CD4-positive, alpha-beta T cell treated with Interferon alpha-2 for 1 hour (primary cell): ENCODE measurements at places on chromosomes 4 and X.

GRCh38 chr4:55172694-55173287 is 47.4 kb upstream of the KDR start:
- DNase-seq, result no peak

DNA sequence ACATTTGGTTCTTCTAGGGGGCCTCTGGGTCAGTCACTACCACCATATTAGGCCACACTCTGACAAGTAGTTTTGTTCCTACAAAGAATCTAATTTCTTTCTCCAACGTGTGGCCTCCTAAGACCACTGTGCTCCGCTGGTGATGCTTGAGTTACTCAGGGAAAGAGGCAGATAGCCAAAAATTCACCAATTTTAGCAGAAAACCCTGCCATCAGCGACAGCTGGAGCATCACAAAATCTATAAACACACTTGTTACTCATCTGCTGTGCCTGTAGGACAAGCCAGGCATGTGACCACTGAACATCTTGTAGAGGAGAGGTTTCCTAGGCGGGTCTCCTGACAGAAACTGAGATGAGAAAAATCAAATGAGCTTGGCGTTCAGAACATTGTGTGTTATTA is 105.4 kb downstream of the SYNPO2 start:
- no peak for DNase-seq

DNA sequence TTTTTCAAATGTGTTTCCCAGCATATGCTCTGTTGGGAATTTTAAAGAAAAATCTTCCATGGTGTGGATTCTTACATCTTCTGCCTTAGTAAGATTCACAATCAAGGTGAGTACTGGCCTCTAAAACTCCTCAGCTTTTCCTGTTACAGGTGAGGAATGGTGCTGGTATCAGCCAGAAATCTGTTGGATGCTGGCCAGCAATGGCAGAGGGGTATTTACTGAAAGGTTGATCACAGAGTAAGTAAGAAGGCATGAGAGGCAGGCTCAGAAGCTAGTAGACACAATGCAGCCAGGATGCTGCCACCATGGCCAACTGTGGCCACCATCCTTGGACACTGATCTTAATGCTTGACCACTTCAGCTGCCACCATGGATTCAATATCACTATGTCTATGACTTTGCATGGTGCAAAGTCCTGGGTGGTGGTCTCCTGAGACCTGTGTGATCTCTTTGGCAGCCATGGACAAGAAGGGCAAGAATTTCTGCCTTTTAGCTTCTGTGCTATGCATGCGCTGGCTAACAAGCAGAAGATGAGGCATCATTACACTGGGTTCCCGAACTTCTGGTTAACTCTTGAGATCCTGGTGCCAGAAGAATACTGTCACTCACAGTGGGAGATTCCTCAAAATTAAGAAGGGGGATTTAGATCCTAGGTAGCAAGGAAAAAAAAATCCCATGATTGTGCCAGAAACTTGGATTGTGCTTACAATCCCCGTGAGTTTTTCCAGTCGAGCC is 60.2 kb downstream of the CHRNA9 start:
- DNase-seq, result no peak

GRCh38 chrX:2627272-2627867 is 63.7 kb upstream of the CD99 start:
- peak; percentile 44 for DNase-seq

DNA sequence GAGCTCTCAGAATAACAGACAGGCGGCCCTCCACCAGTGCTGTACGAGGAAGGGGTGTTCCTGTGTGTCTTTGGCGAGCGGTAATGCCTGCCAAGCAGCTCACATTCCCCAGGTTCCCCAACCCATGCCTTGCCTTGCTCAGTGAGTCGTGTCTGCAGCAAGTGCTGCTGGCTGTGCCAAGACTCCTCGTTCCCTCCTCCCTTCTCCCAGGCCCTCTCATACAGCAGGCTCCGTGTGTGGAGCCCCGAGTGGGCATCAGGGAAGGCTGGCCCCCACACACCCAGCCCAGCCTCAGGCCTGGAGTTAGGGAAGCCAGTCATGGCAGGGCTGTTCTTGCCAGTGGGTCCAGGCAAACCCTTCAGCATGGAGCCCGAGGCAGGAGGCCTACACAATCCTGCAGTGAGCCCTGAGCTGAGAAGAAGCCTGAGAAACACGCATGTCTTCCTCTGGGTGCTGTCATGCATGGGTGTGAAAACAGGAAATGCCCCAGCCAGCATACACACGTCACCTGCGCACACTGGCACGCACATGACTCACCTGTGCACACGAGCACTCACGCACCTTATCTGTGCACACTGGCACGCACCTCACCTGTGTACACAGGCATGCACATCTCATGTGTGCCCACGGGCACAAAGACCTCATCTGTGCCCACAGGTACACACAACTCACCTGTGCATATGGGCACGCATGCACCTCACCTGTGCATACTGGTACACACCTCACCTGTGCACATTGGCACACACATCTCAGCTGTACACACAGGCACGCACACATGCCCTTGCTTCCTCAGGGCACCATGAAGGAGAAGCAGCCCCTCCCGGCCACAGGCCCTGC is 238.7 kb downstream of the DHRSX start:
- no peak for DNase-seq

DNA sequence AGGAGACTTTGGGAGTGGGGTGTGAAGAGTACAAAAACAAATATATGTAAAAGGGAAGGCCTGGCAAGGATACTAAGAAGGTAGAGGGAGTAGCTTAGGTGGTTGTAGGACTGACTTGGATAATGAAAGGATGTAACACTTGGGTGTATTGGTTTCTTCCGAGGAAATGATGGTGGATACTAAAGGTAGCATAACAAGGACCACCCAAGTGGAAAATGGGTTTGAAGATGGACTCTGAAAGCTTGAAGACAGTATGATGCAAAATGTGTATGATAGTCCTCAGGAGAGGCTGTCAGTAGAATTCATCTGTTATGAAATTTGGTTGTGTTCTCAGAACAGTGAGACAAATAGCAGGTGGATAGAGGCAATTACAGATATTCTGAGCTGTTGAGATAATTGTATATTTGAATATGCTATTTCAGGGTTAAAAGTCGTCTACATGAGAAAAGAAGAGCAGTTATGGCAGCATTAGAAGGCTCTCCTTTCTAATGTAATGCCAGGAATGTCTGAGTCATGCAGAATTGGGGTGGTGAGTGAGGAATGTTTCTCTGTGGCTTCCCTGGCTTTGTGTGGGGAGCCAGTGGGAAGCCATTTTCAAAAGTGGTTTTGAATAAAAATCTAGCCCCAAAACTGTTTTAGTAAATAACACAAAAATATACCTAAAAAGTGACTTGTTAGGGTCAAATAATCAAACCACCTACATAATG is 75.6 kb downstream of the FHIP1A start:
- DNase-seq, result no peak

DNA sequence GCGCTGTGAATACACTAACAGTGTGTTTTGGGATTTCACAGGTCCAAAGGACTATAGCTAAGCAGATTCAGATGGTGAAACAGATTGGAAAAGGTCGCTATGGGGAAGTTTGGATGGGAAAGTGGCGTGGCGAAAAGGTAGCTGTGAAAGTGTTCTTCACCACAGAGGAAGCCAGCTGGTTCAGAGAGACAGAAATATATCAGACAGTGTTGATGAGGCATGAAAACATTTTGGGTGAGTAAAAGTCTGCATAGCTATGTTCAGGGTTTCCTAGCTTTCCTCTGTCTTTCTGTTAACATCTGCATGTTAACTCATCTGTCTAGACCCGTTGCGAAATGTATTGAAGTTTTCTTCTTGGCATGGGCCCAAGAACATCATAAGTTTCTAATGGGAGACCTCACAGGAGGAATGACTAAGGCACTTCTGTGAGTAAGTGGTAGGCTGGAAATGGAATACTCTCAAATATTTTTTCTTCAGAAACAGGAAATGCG is 372.1 kb downstream of the BMPR1B start:
- peak; percentile 6 for DNase-seq

GRCh38 chr4:122053186-122053585 is 98.9 kb upstream of the BLTP1 start:
- no peak for DNase-seq

- no peak for DNase-seq
Observed at GRCh38 chrX:30597216-30598012, 19.8 kb upstream of the TASL start.

GRCh38 chr4:78949735-78950134 is 10.5 kb upstream of the PAQR3 start:
- no peak for DNase-seq

DNA sequence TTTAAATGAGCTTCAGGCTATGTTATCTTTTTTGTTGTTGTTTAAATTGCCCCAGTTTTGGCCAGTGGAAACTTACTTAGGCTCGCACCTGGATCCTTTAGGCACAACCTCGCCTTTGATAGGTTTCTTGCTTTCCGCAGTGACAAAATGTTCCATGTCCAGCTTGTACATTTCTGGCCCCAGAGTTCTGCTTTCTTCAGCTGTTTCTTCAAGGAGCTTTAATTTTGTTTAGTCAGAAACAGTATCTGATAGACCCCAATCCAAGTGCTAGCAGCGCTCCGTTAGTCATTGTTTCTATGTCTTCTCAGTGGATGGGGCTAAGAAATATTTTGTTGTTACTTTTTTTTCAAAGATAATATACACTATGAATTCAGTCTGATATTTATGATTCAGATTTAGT is 82.8 kb downstream of the STIM2 start:
- no peak for DNase-seq

GRCh38 chrX:123818243-123818642 is 41.6 kb upstream of the XIAP start:
- DNase-seq, result no peak

DNA sequence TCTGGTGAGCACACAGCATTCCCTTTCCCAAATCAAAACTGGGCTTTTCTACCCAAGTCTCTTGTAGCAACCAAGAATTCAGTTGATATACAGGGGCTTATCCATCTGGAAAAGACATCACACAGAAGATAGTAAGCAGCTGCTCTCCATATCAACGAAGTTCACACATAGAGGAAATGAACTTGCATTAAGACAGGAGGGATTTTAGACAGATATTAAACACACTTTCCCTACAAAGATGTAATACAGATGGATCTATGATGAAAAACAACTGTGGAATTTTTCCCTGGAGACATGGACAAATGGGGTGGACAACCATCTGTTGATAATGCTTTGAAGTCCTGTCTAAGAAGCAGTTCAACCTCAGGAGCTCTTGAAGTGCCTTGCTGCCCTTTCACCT is 9.8 kb upstream of the PDE5A start:
- no peak for DNase-seq

GRCh38 chr4:137510557-137511265 is 21.6 kb downstream of the PCDH18 start:
- DNase-seq, result no peak

DNA sequence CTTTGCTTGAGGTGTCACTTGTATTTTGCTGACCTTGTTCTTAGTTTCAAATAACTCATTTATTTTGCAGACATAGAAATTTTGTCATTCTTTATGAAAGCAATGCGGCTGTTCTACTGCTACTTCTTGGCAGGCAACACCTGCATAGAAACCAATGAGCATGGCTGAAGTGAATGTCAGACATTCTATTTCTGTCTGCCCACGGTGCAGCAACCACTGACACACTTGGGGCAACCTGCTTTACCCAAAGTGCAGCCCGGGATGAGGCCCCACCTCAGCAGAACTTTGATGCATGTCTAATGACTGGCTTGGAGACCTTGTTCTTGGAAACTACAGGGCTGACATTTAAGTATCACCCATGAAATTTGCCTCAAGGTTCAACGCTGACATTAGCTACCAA is 93.6 kb downstream of the RBM47 start:
- DNase-seq, result no peak

DNA sequence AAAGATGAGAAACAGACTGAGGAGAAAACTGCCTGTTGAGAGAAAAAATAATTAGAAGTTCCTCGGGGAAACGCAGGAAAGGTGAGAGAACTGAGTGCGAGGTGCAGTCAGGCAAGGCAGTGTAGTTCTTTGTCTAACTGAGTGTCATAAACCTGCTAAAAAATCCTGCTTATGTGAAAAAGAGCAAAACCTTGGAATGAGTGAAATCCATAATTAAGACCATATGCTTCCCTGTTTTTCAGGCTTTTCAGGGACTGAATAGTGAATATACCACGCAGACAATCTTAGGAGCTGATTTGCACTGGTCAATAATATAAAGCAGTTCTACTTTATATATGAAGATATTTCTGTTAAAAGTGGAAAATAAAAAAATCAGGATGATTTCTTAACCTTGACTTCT is 104.9 kb downstream of the RASGEF1B start:
- no peak for DNase-seq

- no peak for DNase-seq
Observed at GRCh38 chr4:150323406-150324325, 245.4 kb downstream of the DCLK2 start.

DNA sequence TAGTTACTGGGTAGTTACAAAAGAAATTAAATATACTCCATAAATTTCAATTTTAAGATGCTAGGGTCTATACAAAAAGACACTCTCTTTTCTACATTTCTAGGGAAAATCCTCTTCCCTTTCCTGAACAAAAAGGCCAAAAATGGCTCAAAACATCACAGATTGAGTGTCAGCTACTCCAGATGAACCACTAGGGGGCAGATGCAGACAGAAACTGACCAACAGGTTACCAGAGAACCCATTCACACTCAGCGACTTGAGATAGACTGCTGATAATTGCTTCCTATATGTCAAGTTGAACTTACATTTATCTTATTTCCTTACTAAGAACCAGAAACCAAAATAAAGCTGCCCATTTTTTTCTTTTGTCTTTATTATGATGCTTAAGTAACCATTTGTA is 83.4 kb upstream of the MID1IP1 start:
- DNase-seq, result no peak

- DNase-seq, result no peak
Observed at GRCh38 chr4:138736362-138736761, 279.2 kb upstream of the NOCT start.

DNA sequence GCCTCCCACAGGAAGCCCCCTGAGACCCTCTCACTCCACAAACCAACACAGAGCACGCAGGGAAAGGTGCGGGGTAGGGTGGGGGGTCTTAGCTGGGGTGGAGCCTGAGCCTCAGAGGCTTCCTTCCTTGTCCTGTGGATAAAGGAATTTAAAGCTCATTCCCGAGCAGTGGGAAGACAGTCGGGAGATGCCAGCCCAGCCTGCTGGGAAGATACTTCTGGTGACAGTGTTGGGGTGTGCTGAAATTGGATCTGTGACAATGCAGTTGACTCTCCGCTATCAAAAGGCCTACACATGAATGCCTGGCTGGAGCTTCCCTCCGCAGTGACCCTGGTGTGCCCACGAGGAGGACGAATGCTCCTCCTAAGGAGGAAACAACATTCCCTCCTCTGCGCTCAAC is 45.5 kb downstream of the JAKMIP1 start:
- no peak for DNase-seq

GRCh38 chr4:79249881-79250503 is 75.9 kb downstream of the NAA11 start:
- no peak for DNase-seq

- no peak for DNase-seq
Observed at GRCh38 chr4:169925678-169926077, 100.5 kb downstream of the MFAP3L start.

DNA sequence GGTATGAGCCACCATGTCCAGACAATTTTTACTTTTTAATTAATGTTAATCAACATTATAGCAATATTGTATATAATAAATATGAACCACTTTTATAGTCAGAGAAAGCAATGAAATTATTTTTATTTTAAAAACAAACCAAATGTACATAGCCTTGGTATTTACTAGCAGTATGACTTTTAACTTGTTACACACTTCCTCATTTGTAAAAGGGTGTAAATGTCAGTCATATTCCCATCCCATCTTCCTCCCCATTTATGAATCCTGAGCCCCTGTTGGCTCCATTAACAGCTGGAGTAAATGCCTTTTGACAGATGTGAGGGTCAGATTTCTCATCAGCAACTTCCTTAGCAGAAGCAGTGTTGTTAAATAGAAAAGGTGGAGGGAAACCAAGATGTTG is 179.6 kb upstream of the SPRY1 start:
- DNase-seq, result no peak

GRCh38 chrX:153462291-153462690 is 8.1 kb downstream of the HAUS7 start:
- DNase-seq, result no peak
